ENCODE measurements at places on chromosomes 5 and 9.

GRCh38 chr9:114925039-114925438, 5.4 kb downstream of the TNFSF8 start:
- DNase-seq, result no peak

DNA sequence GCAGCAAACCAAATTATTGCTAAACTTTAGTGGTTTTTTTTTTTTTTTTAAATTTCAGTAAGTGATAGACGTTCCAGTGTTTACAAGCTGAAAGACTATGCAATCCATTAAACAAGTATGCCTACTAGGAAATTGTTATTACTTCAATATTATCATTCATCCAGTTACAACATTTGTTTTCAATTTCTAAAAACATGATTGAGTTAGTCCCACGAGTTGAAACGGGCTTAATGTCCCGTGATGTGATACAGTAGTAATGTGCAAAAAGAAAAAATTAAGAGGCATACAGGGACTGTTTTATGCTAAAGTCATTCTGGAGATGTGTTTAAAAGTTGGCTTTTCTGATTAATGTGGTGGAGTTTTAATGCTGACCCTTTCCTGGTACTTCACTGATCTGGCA, 550.3 kb upstream of the DMAC1 start:
- DNase-seq, result no peak

DNA sequence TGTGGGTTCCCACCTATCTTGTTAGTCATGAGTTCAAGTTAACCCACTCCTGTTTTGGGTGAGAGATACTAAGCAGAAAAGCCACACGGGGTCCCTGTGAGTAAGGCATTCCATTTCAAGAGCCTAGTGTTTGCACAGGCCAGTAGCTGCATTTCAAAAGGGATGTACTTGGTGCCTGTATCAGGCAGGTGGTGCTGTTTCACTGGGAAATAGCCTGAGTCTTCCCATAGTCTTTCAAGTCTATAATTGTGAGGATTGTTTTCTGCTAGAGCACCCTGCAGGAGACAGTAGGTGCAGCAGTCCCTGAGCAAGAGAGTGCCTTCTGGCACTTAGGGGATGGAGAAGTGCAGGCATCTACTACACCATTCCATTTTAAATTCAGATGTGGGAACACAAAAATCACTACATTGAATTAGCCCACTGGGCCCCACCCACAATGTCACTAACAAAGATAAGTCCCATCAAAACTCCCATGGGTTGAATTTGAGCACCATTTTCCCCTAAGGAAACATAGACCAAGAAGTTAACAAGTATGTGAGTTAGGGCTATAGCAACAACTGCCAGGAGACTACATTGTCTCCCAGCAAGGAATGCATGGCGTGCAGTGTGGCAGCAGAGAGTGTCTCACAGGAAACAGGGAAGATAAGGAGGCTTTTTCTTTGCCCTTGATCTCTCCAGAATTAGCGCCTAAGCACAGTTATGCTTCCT, 263.2 kb downstream of the COX7C start:
- DNase-seq, result peak; percentile 55

- no peak for DNase-seq
Measured at GRCh38 chr9:5041390-5042115, 56.5 kb downstream of the JAK2 start.

- no peak for DNase-seq
Measured at GRCh38 chr5:148398698-148399121, 15.0 kb downstream of the FBXO38 start.

DNA sequence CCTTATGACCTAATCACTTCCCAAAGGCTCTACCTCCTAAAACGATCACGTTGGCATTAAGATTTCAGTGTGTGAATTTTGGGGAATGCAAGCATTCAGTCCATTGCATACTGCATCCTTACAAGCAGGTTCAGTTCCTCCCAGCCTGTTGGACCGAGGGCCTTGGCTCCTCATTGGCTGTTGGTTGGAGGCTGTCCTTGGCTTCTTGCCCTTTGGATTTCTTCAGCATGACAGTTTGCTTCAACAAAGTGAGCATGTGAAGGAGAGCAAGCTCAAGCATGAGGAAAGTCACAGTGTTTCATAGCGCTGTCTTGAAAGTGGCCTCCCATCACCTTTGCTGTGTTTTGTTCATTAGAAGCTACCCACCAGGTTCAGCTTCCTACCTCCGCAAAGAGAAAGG, 109.5 kb downstream of the GADD45G start:
- no peak for DNase-seq

DNA sequence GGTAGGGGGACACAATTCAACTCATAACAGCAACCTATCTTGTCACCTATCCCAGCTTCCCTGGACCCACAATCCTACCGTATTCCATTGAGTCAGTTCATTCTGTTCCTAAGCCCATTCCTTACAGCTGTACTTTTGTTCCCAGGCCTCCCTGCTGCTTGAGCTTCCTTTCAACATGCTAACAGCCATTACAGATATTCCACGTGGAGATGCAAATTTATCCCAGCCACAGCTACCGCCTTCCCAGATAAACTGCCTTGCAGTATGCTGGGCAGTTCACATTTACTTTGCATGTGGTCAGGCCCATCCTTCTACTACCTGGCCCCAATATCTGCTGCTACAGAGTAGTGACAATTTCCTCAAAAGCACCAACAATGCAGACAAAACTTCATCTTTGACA, 23.0 kb downstream of the RIGI start:
- no peak for DNase-seq

DNA sequence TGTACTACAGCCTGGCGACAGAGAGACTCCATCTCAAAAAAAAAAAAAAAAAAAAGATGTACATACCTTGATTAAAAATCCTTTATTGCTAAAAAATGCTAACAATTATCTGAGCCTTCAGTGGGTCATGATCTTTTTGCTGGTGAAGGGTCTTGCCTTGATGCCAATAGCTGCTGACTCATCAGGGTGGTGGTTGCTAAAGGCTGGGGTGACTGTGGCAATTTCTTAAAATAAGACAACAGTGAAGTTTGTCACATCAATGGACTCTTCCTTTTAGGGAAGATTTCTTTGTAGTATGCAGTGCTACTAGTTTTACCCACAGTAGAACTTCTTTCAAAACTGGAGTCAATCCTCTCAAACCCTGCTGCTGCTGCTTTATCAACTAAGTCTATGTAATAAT, 33.9 kb upstream of the OTULINL start:
- no peak for DNase-seq

- no peak for DNase-seq
Measured at GRCh38 chr9:72322259-72322658, 42.7 kb downstream of the ZFAND5 start.

DNA sequence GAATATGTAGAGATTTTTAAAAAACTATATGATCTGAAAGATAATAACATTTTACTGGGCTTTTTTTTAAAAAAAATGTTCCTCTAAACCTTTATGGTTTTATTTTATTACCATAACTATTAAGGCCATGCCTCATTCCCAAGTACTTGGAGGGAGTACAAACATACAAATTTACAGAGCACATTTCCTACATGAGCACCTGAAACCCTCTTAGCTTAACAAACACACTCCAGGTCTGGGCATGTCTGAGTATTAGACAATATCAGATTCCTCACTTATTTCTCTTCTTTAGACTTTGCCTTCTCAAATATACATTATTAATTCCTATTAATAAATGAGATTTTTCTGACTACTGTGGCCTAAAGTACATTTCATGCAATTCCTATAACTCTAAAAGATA, 319.2 kb downstream of the SLCO4C1 start:
- DNase-seq, result no peak

GRCh38 chr5:100771181-100771580, 131.9 kb downstream of the ST8SIA4 start:
- DNase-seq, result no peak

DNA sequence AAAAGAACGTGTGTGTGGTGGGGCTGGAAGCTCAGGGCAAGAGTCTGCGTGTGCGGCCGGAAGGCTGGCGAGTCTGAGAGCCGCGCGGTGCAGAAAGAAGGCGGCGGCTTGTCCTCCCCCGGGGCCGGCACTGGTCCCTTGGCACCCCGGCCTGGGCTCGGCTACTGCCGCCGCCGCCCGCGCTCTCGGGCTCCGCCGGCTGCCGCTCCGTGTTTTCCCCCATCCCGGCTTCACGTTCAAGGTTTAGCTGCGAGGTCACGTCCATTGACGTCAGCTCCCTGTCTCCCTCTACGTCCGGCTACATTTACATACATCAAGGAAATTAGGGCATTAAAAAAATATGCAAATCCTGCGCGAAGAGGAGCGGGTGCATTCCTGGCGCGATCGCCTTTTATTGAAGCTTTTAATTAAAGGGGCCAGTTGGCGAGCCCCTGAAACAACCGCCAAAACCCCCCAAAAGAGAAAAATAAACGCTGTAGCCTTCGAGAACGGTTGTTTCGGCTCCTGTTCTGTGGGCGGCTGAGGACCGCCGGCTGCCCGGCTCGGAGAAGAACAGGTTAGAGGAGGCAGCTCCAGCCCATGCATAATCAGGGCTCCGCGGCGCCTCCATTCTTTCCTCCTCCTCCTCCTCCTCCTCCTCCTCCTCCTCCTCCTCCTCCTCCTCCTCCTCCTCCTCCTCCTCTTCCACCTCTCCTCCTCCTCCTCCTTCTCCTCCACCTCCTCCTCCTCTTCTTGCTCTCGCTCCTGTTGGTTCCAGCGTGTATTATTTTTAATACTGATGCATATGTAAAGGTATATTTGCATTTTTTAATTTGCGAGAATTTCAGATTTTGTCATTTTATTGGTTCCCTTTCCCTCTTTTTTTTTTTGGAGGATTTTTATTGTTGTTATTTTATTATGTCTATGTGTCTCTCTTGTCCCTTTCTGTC, 207.0 kb downstream of the MEF2C start:
- DNase-seq, result no peak

GRCh38 chr9:20269620-20270019, 352.7 kb downstream of the MLLT3 start:
- DNase-seq, result no peak

- peak; percentile 79 for DNase-seq
Measured at GRCh38 chr5:14143841-14144585, 871 bp downstream of the TRIO start.

GRCh38 chr5:3033033-3033755, 281.7 kb upstream of the IRX2 start:
- no peak for DNase-seq

DNA sequence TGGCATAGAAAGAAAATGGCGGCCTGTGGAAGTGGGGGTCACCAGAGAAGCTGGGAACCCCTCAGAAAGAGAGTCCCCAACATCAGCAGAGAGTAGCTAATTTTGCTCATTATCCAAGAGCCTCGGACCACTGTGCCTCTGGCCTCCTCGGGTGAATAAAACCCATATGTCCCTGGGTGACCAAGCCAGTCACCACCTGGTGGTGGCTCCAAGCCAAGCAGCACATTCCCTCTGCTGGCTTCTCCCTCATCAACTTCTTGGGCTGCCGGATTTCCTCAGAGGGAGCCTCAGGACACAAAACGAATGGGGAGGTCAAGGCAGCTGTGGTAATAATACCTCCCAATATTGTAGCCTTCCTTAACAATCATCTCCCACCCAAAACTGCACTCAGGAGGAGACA, 242.5 kb downstream of the NFIB start:
- DNase-seq, result no peak

- no peak for DNase-seq
Measured at GRCh38 chr5:113293975-113294310, 140.8 kb downstream of the TSSK1B start.

DNA sequence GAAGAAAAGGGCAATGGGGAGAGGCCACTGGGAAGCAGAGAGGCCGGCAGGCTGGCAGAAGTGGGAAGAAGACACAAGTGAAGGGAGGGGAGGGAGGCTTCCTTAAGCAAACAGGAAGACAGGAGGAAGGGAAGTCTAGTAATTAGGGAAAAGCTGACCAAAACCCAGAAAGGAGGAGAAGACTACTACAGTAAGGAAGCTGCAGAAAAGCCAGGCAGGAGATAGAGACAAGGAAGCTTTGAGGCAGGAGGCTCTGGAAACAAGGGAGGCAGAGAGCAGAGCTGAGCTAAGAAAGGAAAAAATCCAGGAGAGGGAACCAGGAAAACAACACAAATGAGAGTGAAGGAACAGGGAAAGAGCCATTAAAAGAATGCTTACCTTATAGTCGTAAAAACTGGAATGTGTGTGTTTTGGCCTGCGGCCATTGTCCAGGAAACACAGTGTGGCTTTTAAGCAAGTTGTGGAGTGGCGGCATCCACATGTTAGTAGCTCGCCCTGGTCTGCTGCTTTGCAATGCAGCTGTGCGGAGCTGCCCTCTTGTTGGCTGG, 317.1 kb upstream of the CLINT1 start:
- DNase-seq, result no peak

DNA sequence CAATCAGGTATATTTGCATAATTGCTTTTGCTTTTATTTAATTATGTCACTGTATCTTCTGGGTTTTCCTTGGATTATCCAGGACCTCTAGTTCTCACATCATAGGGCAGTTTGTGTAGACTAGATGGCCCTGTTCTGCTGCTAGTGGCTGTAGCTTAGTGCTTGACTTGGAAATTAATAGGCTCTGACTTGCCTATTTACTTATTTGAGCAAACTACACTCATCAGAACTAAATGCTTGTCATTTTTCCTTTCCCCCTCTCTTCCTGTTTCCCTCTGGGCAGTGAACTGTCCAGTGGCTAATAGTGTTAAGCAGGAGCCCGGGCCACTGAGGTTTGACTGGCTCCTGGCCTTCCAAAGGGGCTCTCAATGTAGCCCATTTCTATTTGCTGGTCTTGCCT, 135.7 kb downstream of the MAN2A1 start:
- DNase-seq, result no peak

DNA sequence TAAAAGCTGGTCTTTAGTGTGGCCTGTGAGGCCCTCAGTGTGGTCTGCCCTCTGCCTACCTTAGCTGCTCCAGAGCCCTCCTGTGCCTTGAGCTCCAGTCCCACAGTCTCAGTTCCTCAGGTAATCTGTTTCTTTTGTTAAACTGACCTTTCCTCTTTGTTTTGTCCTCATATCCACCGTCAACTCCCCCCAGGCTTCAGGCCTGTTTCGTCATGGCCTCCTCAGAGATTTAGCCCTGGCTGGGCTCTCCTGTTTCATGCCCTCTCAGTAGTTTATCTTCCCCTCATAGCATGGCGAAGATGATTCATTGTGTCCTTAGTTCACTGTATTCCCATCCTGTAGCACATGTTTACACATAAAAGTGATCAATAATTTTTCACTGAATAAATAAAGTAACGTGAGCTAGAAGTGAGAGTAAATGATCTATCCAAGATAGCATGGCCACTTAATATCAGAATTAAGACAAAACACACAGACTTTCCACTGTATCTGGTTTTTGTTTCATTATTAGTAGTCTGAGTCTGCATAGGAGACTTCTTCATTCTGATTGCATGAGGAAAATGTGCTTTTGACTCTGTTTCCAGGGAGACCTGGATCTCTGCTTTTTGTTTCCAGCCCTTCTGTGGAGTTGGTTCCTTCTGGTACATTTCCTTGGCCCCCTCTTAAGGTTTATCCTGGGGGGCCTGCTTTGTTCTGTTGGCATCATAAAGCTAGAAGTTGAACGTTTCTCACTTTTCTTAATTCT, 70.5 kb downstream of the SNX24 start:
- no peak for DNase-seq

Measured in sciatic nerve (tissue), 2 donors.